ENCODE measurements at places on chromosomes 13 and 19.

GRCh38 chr13:111116856-111117255 is 1.7 kb downstream of the ARHGEF7 start:
- no peak for DNase-seq

DNA sequence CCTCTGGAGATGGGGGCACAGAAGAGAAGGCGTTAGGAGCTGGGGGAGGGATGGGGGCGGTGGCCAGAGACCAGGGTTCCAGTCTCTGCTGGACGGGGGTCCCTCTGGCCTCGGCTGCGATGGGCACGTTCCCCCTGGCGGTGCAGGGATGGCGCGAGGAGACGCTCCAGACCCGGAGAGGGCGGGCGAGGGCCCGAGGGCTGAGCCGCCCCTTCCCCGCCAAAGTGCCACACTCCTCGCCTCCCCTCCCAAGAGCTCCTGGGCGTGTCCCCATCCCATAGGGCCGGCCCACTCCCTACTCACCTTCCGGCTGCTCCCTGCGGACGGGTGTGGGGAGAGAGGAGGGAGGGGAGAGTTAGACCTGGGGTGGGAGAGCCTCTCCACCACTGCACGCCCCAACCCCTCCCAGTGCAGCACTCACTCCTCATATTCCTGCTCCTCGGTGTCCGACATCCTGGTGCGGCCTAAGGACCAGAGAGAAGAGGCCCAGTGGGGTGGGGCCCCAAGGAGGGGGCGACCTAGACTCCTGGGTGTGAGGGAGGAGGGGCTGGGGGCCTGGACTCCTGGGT is 2.2 kb downstream of the TNNT1 start:
- DNase-seq = no peak

- DNase-seq = no peak
Observed at GRCh38 chr19:41456342-41456918, 13.5 kb downstream of the ERICH4 start.

DNA sequence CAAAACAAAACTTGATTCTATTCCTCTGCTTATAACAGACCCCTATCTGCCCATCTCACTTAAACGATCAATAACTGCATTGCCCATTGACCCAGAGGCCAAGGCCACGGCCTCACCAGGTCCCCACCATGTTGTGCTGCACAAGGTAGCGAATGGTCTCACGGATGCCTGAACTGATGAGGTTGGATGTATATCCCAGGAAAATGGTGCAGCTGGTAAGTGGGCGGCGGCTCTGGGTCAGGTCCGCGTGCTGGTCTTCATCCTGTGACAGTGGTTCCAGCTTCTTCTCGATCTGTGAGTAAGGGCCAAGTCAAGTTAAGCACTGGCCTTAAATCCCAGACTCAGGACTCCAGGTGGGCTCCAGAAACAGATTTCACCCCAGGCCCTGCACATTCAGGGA is 1.6 kb downstream of the DHPS start:
- no peak for DNase-seq
